ENCODE measurements at places on chromosomes 6 and 20.

- no peak for DNase-seq
Observed at GRCh38 chr6:30029588-30029987, 31.5 kb upstream of the POLR1H start.

GRCh38 chr6:13630499-13630898 is 15.4 kb downstream of the NOL7 start:
- DNase-seq, result no peak

- DNase-seq, result no peak
Observed at GRCh38 chr20:47111576-47111975, 216.9 kb downstream of the EYA2 start.

- DNase-seq, result no peak
Observed at GRCh38 chr6:82144852-82145340, 102.6 kb downstream of the IBTK start.

DNA sequence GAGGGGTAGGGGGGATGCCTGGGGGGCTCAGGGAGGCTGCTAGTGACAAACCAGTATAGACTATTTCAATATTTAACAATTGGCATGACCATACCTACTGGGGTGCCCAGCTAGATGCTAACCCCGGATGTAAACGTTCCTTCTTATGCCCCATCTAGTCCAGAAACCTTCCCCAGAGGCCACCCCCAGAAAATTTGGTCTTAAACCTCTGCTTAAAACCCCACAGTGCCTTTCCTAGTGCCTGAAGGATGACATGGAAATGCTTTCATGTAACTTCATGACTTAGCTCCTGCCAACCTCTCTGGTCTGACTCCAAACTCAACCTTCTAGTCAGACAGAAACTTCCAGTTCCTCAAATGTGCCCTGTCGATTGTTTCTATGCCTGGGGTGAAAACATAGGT is 52.0 kb downstream of the JPH2 start:
- DNase-seq, result no peak

GRCh38 chr6:149815788-149816187 is 48.4 kb downstream of the LRP11 start:
- DNase-seq, result no peak
